Activated naive CD4-positive, alpha-beta T cell treated with anti-CD3 and anti-CD28 coated beads, Interleukin-2, amount 10 ng/mL, durations not matched to agents 7 days and 5 days (primary cell): ENCODE measurements at places on chromosomes 6 and 20.

DNA sequence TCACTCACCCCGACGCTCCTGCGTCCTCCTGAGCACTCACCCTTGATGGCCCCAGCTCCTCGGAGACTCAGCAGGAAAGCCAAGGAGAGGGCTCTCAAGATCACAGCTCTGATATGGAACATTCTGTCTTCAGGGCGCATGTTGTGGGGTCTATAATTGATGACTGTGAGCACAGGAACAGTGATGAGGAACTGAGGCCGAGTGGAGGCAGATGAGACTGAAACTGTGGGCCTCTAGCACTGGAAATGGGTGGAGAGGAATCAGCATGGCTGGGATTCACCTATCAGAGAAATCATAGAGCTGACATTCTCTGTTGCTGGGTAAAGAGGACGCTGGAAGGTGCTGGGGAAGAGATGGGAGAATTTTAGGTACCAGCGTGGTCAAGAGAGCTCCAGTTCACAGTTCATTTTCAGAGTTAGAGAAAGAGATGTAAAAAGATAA lies at the start of gene HLA-DPA1:
TSS of gene HLA-DPA1 (minus strand) at position 219 of the 441 bp plus-strand sequence.
- DNase-seq: peak; percentile 52

- DNase-seq: no peak
These were observed 82.9 kb downstream of the RPP40 start for GRCh38 chr6:4920914-4921410.

DNA sequence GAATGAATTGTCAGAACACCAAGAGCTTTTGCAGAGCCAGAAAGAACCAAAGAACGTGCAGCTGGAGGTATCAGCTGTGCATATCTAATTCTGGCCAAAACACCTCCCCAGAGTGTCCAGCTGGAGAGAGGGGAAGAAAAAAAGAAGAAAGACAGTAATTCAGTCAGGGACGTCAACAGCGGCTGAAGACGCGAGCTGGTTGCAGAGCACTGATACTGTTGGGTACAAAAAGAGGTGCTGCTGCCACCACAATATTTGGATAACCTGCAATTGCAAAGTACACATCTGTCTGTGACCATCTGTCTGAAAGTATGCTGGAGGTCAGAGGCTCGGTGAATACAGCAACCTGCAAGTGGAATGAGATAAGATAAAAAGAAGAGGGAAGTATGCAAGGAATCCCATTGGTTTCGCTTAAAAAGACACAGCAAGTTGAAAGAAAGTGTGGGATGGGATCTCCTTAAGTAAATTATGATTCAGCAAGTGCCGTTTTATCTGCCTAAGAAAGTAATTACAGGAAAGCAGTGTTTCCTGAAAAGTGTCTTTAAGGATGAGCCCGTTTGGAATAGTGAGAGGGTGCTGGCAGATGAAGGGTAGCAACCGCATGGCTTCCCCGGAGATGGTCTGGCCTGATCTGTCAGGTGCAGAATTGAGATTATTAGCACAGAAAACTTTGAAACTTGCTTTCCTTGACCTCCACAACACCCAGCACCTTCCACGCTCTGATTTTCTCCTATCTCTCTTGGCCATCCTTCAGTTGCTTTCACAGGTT lies 189.9 kb upstream of the PRDM1 start:
- DNase-seq: no peak

DNA sequence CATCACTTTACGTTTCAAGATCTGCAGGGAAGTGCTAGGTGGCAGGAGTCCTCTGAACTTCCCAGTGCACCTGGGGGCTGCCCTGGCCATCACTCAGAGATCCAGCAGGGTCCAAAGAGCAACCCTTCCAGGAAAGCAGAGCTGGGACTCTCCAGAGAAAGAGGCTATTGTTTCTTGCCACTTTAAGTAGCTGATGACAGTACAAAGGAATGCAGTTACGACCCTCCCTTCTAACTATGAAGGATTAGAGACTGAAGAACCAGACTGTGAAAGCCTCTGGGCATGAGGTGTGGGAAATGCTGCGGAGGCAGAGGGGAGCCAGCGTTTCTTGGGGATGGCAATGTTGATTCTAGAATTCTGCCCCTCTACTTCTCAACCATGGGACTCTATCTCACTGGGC lies 189.1 kb upstream of the SUPT3H start:
- DNase-seq: no peak

DNA sequence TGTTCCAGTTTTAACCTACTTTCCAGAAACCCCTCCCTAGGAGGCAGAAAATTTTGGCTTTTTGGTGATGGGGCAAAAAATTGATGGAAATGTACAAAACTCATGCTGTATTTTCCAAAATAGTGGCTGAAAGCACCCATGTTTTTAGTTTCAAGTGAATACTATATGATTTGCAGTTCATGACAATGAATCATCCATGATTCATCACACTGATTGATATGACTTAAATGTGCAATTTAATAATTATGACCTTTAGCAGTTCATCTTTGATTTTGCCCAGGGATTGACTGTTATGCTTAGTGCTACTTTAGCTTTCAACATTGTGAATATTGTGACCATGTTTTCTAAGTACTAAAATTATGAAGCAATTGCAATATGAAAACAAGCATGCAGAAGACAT lies 478.7 kb downstream of the HTR1B start:
- no peak for DNase-seq

DNA sequence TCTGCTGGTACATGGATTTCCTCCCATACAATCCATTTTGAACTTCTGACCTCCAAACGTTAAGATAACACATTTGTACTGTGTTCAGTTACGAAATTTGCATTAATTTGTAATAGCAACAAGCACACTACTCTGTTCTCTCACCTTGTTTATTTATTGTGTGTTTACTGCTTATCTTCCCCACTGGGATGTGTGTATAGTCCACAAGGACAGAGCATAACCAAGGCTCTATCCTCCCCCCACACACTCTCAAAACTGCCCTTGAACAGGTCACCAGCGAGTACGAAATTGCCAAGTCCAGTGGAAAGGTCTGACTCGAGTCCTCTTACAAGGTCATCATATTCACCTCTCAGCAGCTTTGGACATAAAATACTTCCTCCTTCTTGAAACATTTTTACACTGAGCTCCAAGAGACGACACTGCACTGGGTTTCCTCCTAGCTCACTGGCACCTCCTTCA lies 18.6 kb downstream of the ADTRP start:
- no peak for DNase-seq
